ENCODE measurements at places on chromosomes 11 and 22.
A peak's percentile ranks its signal among the peaks of the same experiment; 100 is the strongest.

GRCh38 chr22:37684803-37685615 lies 1.1 kb upstream of the NOL12 start:
- DNase-seq = no peak

GRCh38 chr11:59894616-59895015 lies 16.0 kb downstream of the OOSP3 start:
- DNase-seq = no peak

- DNase-seq = no peak
Observed at GRCh38 chr22:35538801-35539321, 1.8 kb upstream of the RASD2 start.

DNA sequence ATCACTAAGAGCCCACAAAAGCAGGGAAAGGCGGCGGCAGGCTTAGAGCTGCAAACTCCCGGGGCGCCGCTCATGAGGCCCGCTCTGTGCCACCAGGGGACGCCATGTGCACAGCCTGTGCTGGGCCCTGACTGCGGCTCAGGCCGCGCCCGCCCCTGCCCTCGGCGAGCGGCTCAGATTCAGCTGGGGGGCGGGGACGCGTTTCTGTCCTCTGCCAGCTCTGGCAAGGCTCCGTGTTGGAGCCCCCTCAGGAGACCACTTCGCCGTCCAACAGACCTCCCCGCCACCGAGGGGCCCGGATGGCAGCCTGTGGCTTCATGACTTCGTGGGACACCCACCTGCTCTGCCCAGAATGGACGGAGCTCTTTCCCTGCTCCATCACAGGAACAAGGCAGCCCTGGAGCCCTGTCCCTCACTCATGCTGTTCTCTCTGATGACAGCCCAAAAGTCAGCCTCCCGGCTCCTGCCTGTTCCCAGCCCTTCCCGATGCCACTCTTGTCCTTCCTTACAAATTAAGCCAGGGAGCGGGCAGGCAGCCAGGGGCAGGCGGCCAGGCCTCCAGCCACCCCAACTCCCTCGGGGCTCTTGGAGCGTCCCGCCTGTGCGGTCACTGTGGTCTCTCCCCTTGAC lies 69.1 kb downstream of the NAT10 start:
- peak; percentile 60 for DNase-seq

GRCh38 chr11:75493626-75494025 lies 32.1 kb downstream of the GDPD5 start:
- no peak for DNase-seq

GRCh38 chr11:121928597-121929580 lies 187.1 kb downstream of the BLID start:
- no peak for DNase-seq

- DNase-seq = no peak
Observed at GRCh38 chr11:122572592-122572991, 82.9 kb upstream of the UBASH3B start.

DNA sequence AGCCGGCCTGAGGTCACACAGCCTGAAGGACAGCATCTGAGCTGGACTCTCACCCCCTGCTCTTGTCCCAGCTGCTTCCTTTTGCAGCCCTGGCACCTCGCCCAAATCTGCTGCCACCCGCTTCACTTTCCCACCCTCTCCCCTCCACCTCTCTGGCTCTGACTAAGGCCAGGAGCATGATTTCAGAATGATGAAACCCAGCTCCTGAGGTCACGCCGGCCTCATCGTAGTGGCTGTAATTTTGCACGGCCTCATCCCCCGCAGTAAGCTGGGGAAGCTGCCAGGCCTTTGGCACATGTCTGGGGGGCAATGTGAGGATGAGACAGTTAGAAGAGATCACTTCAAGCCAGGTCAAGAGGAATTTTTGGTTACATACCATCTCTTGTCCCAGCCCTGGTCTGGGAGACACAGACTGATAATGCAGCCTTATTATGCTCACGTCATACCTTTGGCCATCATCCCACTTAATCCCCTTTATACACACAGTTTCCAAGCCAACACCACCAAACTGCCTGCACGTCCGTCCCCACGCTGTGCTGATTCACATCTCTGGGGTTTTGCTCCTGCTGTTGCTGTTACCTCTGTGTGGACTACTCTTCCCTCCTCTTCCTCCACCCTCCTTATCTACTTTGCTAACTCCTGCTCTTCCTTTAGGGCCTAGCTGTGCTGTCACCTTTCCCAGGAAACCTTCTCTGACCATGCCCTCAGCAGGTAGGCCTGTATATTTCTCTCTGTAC lies 58.1 kb downstream of the CHRDL2 start:
- no peak for DNase-seq

DNA sequence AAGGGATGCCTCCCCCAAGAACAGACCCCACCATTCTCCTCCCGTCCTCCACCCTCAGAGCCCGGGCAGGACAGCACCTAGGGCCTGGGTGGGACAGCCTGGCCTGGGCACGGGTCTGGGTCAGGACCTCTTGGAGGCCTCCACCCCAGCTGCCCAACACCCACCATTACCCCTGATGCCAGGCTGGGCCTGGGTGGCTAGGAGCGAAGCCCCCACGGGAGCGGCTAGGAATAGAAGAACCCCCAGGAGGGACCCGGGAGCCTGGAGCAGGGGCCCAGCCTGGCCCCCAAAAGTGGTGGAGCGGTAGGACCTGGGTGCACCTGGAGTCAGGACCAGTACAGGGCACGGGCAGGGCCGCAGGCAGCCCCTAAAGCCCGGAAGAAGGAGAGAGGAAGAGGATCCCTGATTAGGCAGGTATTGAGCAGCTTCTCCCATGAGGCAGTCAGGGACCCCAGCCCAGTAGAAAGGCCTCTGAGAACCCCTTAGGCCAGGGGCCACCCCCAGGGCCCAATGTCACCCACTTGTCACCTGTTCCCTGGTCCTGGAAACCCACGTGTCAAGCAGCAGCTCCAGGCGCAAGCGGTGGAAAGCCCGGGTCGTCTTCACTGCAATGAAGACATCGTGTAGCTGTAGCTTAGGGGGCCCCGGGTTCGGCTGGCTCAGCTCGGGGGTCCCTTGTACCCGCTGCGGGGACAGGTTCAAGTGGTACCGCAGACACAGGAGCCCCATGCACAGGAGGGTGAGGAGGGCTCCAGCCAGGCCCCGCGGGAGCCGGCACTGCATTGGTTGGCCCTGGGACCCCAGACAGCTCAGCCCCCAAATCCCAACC lies 575 bp downstream of the MFNG start:
- DNase-seq = no peak

DNA sequence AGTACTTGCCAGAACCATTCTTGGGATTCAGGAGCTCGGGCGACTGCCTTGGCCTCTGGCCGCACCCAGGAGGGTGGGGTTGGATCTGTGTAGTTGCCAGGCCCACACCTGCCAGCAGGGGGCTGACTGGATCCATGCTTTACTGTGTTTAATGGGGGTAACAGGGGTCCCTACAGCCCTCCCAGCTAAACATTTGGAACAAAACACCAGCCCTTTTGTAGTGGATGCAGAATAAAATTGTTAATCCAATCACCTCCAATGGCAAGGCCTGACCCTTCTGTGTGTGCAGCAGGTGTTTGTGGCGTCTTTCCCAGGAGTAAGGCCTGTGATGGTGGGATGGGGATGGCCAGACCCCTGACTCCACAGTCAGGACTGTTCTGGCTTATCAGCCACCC lies 22.5 kb downstream of the SUN2 start:
- peak; percentile 35 for DNase-seq

DNA sequence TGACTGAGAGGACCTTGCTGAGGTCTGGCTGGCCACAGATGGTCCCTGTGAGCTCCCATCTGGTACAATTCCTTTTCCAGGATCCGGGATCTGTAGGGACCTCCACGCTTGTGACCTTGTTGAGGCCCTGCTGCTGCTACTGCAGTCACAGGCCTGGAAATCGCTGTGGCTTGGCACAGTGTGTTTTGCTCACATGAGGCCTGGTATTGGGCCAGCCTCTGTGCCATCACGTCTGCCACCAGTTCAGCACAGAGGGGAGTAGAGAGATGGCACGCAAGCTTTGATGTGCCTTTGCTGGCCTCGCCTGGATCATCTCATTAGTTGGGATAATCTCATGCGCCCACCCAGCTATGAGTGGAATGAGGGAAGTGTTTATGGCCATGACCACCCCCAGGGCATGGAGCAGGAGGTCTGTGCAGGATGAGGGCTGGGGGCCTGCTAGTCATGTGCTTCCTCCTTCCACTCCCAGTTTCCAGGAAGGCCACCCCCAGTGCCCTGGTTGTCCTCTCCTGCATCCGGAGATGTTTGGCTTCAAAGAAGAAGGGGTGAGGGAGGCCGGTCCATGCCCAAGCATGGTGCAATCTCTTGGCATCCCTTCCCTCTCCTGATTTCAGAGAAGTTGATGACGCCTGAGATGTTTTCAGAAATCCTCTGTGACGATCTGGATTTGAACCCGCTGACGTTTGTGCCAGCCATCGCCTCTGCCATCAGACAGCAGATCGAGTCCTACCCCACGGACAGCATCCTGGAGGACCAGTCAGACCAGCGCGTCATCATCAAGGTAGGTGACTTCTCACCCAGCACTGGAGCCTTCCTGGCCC lies 22.4 kb downstream of the DERL3 start:
- DNase-seq = no peak

DNA sequence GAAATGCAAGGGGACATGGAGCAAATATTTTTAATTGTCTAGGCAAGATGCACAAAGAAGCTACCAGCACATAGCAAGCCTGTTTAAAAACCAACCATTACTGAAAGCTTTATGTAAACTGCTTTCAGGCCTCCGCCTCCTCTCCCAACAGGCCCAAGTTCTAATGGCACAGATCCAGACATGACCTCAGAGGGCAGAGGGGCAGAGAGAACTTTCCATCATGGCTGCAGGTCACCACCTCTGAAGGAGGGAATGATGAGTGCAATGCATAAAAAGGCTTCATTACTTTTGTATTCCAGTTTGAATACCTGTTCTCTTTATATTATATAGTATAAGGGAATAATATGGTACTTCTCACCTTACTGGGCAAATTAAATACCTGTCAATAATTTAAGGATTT lies 15.2 kb downstream of the DDX17 start:
- DNase-seq = no peak

GRCh38 chr11:9211322-9211721 lies 53.8 kb downstream of the DENND5A start:
- no peak for DNase-seq

DNA sequence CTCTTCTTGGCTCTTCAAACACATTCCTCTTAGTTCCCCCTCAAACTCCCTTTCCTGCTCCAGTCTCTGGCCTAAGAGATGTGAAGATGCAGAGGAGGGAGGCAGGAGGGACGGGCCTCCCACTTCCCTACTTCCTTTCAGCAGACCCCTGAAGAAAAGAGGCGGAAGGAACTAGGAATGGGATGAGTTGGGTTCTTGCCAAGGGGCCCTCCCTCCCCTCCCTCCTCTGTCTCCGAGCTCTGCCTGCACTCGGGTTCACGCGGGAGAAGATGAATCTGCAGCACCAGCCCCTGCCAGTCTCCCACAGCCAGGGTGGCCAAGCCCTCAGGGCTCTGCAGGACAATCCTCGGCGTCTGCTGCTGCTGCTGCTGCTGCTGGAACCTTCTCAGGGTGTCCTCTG lies 24.3 kb upstream of the PKNOX2 start:
- no peak for DNase-seq

GRCh38 chr11:114987186-114987760 lies 308.9 kb downstream of the NXPE2 start:
- no peak for DNase-seq

GRCh38 chr22:20429254-20430100 lies 8.1 kb downstream of the SCARF2 start:
- peak; percentile 53 for DNase-seq

DNA sequence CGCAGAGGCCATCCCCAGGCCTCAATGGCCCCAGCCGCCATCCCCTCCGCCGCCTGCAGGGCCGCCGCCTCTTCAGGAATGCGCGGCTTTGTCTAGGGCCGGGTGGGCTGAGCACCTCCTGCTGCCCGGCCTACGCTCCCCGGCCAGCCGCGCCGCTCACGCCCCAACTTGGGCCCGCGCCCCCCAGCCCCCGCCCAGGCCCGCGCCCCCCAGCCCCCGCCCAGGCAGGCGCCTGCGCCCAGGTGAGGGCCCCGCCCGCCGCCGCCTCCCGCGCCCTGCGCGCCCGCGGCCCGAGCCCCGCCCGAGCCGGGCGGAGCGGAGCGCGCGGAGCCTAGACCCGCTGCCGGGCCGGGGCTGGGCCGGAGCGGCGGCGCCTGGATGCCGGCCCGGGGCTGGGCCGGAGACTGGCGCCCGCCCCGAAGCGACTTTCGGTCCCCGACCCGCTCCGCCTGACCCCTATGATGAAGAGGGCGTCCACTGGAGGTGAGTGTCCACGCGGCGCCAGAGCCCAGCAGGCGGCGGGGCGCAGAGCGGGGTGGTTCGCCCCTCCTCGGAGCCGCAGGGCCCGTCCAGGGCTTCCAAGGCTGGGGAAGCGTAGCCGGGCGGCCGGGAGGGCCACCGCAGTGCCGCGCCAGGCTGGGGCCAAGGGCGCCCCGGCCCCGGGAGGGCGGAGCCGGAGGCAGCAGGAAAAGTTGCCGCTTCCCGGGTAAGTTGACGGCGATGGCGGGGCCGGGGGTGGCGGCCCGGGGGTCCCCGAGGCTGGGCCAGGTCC lies 34.3 kb upstream of the PRODH start:
- no peak for DNase-seq

- no peak for DNase-seq
Observed at GRCh38 chr11:5153574-5154431, 754 bp downstream of the OR52A1 start.

GRCh38 chr11:134045799-134046635 lies 22.9 kb upstream of the JAM3 start:
- peak; percentile 12 for DNase-seq

DNA sequence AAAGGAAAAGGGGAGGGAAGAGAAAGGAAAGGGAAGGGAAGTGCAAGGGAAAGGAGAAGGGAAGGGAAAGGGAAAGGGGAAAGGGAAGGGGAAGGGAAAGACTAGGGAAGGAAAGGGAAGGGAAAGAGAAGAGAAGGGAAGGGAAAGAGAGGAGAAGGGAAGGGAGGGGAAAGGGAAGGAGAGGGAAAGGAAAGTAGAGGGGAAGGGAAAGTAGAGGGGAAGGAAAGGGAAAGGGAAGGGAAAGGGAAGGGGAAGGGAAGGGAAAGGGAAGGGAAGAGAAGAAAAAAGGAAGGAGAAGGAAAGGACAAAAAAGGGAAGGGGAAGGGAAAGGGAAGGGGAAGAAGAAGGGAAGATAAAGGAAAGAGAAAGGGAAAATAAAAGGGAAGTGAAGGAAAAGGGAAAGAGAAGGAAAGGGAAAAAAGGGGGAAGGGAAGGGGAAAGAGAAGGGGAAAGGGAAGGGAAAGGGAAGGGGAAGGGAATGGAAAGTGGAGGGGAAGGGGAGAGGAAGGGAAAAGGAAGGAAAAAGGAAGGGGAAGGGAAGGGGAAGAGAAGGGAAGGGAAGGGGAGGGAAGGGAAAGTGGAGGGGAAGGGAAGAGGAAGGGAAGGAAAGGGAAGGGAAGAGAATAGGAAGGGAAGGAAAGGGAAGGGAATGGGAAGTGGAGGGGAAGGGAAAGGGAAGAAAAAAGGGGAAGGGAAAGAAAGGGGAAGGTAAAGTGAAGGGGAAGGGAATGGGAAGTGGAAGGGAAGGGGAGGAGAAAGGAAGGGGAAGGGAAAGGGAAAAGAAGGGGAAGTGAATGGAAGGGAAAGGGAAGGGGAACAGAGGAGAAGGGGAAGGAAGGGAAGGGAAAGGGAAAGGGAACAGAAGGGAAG lies 138.2 kb downstream of the SPATA19 start:
- DNase-seq = no peak

Data from stimulated activated naive CD4-positive, alpha-beta T cell (primary cell).